Stimulated activated CD4-positive, alpha-beta T cell treated with anti-CD3 and anti-CD28 coated beads, Interleukin-15, amount 100 ng/mL, for 48 hours (primary cell): ENCODE measurements at places on chromosomes 1 and 21.

GRCh38 chr1:3688356-3689137, 36.2 kb downstream of the TP73 start:
- DNase-seq, result no peak

DNA sequence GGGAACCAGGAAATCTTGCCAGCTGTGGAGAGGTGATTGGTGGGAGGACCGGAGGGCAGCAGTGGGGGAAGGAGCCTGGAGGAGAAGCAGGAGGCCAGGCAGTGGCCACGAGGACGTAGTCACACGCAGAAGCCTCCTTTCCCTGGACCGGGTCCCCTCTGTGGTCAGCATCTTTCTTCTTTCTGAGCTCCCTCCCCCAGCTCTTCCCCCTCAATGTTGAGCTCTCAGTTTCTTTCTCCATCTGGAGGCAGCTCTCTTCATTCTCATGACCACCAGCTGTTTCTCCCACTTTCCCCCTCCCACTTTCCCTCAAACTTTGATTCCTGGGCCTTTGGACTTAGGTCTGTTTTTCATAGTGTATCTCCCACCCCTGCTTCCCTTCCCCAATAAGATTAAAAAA, 18.3 kb downstream of the KIRREL1 start:
- DNase-seq, result no peak

DNA sequence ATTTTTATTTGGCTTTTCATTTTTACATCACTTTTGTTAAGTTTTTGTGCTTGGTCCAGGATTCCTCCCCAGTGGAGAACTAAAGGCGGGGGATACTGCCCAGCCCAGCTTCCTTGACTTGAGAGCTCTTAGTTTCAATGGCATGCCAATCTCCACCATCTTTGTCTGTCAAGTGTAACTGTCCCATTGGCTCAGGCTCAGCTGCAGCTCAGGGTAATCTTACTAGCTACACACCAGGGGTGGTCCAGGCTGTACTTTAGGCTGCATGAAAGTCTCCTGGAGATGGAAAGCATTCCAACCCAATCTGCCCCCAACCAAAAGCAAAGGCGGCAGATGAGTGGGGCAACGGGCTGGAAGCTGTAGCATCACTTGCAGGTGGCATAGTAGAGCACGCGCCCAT, 31.4 kb downstream of the CAMK1G start:
- DNase-seq, result no peak

DNA sequence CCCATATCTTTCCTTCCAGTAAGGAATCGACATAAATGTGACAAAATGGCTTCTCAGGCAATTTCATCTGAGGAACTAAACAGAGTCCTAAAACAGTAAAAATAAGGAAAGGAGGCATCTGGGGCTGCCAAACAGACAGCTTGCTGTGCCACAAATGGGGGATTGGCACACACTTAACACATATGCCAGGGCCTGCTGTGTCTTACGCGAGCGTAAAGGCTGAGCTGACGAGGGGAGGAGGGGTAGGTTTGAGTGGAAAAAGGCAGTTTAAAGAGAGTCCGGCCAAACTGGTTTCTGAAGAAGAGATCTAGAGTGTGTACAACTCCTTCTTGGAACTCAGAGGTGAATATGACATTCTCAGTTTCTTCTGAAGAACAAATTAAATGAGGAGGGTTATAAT, 244.1 kb upstream of the MAP1LC3C start:
- DNase-seq, result no peak

GRCh38 chr1:244865028-244865371, 657 bp upstream of the HNRNPU start:
- no peak for DNase-seq
